Fibroblast of skin of abdomen (primary cell): ENCODE measurements at places on chromosomes 5 and 9.

DNA sequence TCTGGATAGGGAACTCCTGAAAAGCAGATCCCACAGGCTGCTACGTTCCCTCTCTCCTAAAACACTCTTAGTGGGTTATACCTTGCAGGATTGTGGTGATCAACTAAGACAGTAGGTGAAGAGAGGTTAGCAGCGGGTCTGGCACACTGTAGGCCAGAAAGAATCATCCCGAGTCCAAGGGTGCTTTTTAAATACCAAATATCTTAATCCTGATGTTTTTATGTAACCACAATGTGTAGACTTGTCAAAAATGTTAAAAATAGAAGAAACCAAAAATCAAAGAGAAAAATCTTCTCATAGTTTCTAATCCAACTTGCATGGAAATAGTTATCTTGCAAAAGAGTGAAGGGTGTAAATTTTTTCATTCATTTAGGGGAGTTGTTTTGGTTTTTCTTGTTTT is 52.3 kb upstream of the IFNK start:
- DNase-seq, result peak; percentile 25

DNA sequence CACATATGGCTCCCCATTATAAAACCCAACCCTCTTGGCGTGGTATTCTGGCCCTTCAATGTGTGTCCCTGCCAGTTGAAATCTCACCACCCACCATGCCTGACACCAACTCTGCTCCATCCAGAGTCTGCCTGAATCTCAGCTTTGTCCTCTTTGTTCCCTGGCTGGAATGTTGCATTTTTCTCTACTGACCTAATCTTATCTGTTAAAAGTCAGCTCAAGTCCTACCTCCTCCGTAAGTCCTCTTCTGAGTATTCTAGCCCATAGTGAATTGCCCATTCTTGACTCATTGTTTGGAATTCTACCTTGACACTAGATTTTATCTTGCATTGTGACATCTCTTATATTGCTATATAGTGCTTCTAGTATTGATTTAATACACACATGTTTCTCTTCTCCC is 207.1 kb upstream of the VLDLR start:
- peak; percentile 37 for DNase-seq

- DNase-seq, result no peak
Observed at GRCh38 chr9:88732128-88732527, 197.2 kb downstream of the NXNL2 start.

- DNase-seq, result peak; percentile 24
Observed at GRCh38 chr9:18396102-18396728, 77.7 kb upstream of the ADAMTSL1 start.

DNA sequence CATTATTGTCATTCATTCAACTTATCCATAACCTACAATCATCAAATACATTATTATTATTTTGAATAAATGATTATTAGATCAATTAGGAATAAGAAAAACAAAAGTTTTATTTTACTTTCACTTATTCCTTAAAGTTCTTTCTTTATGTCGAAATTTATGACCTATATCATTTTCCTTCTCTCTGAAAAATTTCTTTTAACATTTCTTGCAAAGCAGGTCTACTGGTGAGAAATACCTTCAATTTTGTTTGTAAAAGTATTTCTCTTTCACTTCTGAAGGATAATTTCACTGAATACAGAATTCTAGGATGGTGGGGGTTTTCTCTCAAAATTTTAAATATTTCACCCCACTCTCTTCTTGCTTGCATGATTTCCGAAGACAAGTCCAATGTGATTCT is 2.6 kb upstream of the CCNI2 start:
- no peak for DNase-seq

- DNase-seq, result peak; percentile 61
Observed at GRCh38 chr5:150129813-150130492, 25.7 kb downstream of the PDGFRB start.
